ENCODE measurements at places on chromosomes 1 and 21.

DNA sequence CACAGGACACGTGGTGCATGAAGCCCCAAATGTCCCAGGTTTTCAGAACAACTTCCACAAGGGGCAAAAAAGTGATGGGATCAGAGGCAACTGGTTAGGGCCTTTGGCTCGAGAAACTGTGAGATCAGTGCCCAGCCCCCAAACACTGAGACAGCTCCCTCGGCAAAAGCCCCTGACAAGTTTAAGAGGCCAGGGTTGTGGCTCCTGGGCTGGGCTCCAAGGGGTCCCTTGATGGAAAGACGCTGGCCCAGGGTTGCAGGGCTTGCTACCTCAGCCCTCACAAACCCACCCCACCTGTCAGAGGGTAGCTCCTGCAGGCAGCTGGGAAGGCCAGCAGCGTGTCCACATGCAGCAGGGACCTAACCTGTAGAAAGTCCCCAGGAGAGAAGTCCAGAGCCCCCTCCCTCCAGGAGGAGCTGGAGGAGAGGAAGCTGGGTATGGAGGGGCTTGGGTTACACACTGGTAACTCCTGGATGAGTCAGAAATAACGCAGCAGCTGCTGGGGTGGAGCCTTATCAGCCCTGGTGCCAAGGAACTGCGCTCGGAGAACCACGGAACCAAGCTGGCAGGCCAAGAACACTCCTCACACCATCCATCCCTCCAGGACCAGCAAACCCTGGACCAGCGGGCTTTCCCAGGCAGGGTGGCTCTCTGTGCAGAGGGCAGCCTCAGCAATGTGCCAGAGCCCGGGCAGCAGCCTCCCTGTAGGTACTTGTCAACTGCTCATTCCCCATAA, 37.5 kb downstream of the CTNNBIP1 start:
- DNase-seq, result no peak

GRCh38 chr1:48760857-48761256, 15.8 kb downstream of the BEND5 start:
- DNase-seq, result no peak

GRCh38 chr21:30962013-30962412, 76.3 kb downstream of the KRTAP19-8 start:
- no peak for DNase-seq

DNA sequence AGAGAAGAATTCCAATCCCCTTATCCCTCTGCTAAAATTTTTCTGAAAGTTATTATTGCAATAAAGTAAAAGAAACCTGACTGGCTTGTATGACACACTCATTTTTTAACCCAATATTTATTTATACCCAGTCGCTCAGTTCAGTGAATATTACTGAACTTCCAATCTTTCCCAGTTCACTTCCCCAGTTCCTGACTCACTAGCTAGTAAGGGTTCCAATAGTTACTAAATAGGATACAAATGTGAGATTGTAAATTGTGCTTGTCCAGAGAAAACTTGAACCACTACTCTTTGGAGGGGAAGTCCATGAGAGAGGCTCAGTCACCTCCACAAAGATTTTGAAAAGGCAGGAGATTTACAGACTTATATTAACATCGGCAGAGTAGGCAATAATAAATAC, 31.4 kb downstream of the PRDX6 start:
- no peak for DNase-seq

- no peak for DNase-seq
These were observed 6.6 kb upstream of the TMEM52 start for GRCh38 chr1:1925437-1926345.

DNA sequence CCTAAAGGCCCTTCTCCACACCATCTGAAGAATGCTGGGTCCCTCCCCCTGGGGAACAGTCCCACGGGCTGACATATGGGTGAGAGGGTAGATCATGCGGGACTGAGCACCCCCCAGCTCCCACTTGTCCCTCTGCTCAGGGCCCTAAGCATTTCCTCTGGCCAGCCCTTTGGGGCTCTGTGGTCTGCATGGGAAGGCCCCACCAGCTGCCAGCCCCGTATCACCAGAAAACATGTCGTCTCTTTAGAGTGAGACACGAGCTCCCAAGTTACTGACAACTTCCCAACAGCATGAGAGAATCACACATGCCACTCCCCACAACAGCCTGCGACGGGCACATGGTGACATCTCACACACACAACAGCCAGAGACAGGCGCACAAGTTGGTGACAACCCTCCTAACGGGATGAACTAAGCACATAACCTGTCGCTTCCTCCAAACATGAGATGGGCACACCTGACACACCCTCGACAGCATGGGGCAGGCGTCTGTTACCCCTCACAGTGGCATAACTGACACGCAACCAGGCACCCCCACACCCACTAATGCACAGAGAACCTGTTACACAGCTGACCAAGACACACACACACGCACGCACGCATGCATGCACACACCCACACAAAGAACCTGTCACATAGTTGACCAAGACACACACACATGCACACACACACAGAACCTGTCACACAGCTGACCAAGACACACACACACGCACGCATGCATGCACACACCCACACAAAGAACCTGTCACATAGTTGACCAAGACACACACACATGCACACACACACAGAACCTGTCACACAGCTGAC, 41.2 kb downstream of the AHDC1 start:
- no peak for DNase-seq

GRCh38 chr21:44687671-44688070, 5.7 kb upstream of the KRTAP12-1 start:
- no peak for DNase-seq

- DNase-seq, result no peak
These were observed 38.6 kb upstream of the RALGPS2 start for GRCh38 chr1:178686407-178686806.

DNA sequence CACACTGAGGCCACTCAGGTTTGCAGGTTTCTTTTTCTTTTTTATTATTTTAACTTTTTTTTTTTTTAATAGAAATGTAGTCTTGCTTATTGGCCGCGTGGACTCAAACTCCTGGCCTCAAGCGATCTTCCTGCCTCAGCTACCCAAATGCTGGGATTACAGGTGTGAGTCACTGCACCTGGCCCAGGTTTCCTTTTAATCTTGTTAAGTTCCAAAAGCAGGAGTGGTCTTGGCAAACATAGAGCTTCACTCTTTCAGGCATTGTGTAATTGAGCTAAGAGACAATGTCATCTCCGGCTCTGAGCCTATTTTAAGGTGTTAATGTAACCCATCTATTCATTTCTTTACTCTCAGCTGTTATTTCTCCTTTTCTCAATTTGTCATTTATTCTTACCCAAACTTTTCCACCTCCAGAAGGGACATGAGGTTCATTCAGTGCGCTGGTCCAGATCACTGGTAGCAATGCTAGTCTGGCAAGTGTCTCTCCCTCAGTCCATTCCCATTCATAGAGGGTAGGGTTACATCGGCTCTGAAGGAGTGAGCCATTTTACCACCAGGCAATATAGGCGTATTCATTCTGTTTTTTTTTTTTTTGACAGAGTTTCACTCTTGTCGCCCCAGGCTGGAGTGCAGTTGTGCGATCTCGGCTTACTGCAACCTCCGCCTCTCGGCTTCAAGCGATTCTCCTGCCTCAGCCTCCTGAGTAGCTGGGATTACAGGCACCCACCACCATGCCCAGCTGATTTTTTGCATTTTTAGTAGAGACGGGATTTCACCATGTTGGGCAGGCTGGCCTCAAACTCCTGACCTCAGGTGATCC, 11.3 kb upstream of the MFSD2A start:
- no peak for DNase-seq

DNA sequence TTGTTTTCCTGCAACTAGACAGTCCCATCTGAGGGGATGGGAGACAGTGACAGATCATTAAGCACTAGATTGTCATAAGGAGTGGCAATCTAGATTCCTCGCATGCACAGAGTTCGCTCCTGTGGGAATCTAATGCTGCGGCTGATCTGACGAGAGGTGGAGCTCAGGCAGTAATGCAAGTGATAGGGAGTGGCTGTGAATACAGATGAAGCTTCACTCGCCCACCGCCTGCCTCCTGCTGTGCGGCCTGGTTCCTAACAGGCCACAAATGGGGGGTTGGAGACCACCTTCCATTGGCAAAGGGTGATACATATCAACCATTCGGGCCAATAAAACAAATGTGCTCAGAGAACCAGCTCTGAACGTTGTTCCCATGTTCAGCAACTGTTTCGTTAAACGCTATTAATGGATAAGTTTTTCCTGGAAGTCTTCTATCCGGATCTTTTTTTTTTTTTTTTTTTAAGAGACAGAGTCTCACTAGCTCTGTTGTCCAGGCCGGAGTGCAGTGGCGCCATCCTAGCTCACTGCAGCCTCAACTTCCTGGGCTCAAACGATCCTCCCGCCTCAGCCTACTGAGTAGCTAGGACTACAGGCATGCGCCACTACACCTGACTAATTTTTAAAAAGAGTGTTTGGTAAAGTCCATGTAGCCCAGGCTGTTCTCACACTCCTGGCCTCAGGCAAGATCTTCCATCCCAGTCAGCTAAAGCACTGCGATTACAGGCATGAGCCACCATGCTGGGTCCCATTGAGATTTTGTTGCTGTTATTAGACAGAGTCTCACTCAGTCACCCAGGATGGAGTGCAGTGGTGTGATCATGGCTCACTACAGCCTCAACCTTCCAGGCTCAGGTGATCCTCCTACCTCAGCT, 8.7 kb upstream of the RSRP1 start:
- peak; percentile 78 for DNase-seq

- no peak for DNase-seq
These were observed 137.2 kb downstream of the DMRTA2 start for GRCh38 chr1:50285994-50286393.

DNA sequence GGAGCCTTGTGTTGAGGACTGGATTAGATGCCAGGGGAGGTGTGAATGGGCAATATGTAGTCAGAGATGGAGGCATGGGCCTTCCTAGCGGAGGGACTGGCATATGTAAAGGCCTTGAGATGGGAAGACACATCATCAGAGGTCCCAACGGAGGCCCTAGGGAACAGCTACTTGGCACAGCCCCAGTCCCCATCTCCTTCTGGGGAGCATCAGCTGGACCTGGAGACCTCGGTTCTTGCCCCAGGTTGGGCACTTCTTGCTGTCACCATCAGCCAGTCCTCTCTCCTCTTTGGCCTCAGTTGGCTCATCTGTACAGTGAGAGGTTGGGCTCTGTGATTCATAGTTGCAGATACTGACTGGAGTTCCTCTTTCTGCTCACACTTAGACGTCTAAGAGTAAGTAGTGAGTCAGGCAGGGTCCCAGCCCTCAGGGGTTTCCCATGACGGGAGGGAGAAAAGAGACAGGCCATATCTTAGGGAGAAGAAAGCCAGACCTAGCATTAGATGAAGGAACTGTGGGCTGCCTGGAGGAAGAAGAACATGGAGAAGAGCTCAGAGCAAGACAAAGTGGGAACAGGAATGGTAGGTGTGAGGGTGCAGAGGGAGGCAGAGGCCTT, 3.4 kb upstream of the MARCKSL1 start:
- no peak for DNase-seq

DNA sequence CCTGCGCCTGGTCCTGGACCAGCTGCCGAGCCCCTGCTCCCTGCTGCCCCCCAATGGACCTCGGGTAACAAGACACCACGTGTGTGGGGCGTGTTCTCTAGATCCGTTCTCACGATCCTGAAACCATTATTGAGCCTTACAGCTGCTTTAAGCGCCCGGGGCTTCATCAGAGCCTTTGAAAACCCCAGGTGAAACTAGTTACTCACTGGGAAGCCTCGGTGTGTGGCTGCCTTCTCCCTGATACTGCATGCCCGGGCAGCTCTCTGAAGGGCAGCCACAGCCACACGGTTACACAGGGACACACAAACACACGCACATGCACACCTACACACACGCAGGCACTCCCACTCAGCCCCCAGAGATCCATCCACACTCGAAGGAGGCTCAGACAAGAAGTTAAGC, 5.3 kb downstream of the HES2 start:
- peak; percentile 37 for DNase-seq

DNA sequence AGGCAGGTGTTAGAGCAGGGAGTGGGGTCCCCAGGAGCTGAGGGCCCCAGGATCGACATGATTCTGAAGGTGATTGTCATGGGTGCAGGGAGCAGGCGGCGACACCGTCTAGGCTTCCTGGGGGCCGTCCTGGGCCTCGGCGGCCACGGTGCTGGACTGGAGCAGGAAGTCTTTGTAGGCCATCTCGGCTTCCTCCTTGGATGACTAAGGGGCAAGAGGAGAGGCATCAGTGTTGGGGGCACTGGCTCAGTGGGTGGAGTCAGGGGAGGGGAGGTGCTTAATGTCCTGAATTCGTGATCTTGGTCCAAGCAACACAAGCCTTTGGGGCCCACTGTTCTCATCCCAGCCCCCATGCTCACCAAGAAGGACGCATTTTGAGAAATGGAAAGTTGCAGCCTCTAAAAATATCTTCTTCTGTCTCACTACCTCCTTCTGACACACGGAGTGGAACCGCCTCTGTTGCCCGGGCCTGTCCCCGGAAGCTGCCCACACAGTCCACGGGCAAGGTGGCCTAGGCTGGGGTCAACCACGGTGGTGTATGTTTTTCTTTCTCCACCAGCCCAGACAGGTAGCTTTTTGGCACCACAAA, 8.6 kb upstream of the FCMR start:
- DNase-seq, result no peak

GRCh38 chr1:4355839-4356238, 298.6 kb upstream of the AJAP1 start:
- DNase-seq, result no peak

GRCh38 chr1:88701275-88701674, 17.2 kb downstream of the PKN2 start:
- no peak for DNase-seq

- no peak for DNase-seq
These were observed 486 bp downstream of the NIPAL3 start for GRCh38 chr1:24415910-24416665.

DNA sequence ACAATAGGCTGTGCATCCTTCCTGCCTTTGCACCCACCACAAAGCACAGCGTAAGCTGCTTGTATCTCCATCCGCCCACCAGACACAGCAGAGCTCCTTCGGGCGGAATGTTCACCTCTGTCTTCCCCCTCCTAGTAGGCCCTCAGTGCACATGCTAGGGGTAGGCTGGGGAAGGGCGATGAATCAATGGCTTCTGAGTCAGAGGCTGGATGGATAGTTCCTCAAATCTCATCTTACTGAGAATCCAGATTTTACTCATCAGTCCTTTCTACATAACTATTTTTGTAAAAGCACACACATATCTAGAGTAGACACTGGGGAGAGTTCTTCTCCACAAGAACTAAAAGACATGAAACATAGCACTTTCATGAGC, 73.8 kb downstream of the BCAR3 start:
- no peak for DNase-seq

GRCh38 chr1:157163273-157164127, 25.3 kb upstream of the ETV3 start:
- peak; percentile 52 for DNase-seq

DNA sequence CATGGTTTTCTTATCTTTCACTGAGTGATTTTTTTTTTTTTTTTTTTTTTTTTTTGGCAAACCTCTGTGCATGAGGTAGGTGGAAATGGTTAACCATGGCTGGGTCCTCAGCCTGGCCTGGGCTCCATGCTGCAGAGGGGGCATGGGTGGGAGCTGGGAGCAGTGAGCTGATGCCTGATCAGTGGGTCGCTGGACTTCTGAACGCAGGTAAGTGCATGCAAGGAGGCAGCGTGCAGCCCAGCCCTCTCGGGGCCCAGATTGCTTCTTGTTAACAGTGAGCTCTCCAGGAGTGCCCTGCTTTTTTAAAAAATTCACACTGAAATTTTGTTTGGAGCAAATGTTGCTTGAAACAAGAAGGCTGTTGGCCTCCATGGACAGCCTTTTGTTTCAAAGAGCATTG, 75.2 kb downstream of the UCK2 start:
- no peak for DNase-seq

GRCh38 chr1:233695901-233696300, 82.0 kb downstream of the KCNK1 start:
- DNase-seq, result no peak
